Left colon (tissue), 2 donors: ENCODE measurements at places on chromosomes 2 and 18. TPM values are rescaled to one million over a fixed set of nuclear protein-coding genes. Genes with fewer than 3 reads are reported as not detected.

- no peak for DNase-seq
Observed at GRCh38 chr2:233789554-233789953, 11.4 kb downstream of the MROH2A start.

DNA sequence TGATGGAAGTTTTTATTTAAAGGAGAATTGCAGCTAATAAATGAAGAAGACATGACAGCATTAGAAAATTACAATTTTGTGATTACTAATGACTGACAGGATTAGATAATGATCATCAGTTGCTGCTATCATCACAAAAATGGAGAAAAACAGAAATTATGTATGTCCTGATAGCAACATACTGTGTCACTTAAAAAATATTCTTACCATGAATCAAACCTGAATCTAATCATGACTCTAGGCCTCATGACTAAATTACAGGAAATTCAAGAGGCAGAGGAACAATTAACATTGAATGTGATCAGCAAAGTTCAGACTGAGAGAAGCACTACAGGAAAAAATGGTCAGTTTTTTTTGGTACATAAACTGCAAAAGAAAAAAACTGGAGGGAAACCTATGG, 147.8 kb downstream of the PMAIP1 start:
- DNase-seq: no peak

DNA sequence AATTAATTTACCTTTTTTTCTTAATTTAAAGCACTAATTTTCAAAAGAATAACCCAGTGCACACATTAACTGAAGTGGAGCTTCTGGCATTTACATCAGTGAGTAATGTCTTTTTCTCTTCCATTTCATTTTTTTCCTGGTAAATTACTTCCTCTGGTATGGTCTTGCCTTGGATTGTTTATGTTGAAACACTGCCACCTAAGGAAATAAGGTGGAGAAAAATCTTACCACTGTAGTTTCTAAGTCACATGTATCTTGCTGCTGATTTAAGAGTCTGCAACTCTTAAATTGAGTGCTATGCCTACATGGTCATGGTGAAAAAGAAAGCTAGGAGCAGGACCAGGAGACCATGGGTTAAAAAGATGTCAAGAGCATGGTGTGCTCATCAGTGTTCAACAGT, 51.0 kb downstream of the TTC27 start:
- DNase-seq: no peak

GRCh38 chr2:119338826-119339561, 27.6 kb downstream of the C2orf76 start:
- peak; percentile 29 for DNase-seq

CNNM4 gene
- 98.5 TPM for total RNA-seq

DNA sequence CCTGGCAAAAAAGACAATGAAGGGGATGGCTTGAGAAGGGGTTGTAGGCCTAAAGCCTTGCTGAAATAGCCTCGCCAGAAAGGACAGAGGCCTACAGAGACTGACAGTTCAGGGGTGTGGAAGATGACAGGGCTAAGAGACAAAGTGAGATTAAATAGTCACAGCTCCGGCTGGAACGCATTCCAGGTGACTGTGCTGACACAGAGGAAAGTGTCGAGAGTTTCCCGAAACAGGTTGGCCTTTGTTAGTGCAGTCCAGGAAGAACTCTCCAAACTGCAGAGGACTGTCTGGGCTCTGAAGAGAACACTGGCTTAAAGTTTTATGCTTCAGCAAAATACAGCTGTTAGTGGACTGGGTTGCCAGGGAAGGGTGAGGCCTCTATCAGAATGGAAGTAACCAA, 52.8 kb downstream of the METTL4 start:
- no peak for DNase-seq

AQP12A gene
- total RNA-seq: 0.92 TPM

UNC80 gene
- 0.09 TPM for total RNA-seq

FAM228A gene
- total RNA-seq: not detected

DNA sequence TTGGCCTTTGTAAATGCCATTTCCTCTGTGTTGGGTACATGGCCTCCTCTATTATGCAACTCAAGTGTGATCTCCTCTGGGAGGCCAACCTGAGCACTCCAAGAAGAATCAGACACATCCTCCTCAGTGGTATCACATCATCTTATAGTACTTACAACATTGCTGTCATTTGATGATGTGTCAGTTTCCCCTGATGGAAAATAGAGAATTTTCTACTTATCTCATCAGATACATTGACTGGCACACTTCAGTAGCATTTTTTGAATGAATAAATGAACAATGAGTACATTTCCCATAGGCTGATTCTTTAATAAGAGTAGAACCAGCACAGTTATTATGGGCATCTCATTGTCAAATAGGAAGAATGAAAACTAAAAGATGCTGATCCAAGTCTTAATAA, 86.6 kb upstream of the NXPH2 start:
- no peak for DNase-seq

GRCh38 chr2:9897331-9897737, 54.1 kb downstream of the TAF1B start:
- peak; percentile 28 for DNase-seq

CCDC85A gene
- total RNA-seq: 0.27 TPM

CHRNG gene
- total RNA-seq: not detected

GRCh38 chr2:55049821-55050099, 491 bp downstream of the RTN4 start:
- no peak for DNase-seq

PLB1 gene
- total RNA-seq: 4.2 TPM

DNA sequence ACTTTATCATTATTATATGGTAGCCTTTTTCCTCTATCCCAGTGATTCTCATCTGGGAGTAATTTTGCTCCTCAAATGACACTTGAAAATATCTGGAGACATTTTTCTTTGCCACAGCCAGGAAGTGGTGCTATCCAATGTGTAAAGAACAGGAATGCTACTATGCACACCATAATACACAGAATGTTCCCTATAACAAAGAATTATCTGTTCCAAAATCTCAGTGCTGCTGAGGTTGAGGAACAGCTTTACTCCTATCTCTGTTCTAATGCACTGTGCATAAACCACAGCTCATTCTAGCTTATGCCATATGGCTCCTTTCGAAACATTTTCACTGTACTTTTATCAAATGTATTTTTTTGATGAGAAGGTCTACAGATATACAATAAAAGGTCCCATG, 1231.2 kb upstream of the CELF4 start:
- DNase-seq: no peak

GRCh38 chr2:190599073-190599472, 49.8 kb upstream of the NAB1 start:
- no peak for DNase-seq

GRCh38 chr18:79497638-79498081, 101.9 kb downstream of the NFATC1 start:
- DNase-seq: no peak

DNA sequence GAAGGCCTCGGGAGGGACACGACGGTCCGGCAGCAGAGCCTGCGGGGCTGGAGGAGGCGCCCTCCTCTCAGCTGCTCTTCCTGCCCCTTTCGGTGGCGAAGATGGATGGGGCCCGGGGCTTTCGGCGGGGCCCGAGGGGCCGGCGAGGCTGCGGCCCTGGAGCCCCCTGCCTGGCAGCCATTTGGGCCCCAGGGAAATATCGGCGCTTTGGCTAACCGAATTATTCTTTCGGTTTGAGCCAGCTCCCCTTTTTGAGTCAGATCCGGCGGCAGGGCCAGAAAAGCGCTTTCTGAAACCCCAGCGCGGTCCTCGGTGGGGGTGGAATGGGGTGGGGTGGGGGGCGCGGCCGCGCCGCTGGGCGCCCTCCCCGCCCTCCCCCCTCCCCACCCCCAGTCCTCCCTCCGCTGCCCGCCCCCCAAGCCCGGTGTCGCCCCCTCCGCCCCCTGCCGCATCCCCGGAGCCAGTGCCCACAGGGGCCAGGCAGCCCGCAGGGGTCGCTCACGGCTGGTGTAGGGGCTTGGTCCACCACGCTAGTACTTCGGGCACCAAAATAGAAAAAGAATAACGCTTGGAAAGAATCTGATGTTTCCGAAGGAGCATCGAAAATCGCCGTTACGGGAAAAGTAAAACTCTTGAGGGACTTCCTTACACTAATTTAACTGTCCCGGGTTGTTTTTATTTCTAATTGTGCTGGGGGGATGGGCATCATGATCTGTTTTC, 9.1 kb upstream of the ARID5A start:
- no peak for DNase-seq

DLGAP1 gene
- total RNA-seq: 0.95 TPM

DNA sequence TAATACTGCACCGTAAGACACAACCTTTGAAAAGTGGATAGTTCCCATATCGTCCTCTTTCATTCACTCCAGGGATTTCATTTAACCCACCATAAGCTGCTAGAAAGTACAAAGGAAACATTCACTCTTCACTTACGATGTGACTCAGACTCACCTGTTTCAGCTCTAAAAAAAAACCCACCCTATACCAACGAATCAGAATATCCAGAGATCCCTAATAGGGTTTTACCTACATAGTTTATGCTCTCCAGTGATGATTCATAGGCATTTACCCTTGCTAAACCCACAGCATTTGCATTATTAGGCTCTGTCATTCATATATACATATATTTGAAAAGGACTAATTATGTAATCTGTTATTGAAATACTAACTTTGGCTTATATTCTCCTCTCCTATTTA, 60.2 kb downstream of the PRPF40A start:
- no peak for DNase-seq

GRCh38 chr2:240213476-240214421, 73.3 kb upstream of the OTOS start:
- DNase-seq: peak; percentile 10

DNA sequence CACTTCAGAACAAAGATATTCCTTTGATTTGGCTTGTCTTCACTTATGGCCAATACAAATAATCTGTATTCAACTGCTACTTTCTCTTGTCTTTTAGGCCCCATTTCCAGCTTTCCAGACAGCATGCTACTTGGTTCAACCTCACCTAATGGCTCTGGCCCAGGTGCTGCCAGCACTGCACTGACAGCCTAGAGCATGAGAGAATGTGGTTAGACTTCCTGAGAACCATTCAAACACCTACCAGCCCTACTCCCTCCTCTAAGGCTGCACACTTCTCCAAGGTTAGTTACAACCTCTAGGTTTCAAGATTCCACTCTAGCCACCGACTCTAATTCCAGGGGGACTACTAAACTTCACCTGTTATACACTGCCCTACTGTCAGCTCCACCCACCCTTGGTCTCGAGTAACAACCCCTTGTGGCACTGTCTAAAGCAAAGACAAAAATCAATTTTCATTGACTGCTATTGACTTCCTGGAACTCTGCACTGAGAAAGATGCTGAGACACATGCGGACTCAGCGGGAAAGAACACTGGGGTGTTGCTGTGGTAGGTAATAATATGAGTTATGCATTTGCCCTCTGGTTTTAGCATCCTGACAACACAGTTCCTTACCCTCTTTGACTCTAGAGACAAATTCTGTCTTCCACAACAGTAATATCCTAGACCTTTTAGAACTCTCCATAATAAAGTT, 38.2 kb downstream of the PLEKHM3 start:
- no peak for DNase-seq

ORC2 gene
- 25.5 TPM for total RNA-seq

SLC5A7 gene
- total RNA-seq: 0.36 TPM

- no peak for DNase-seq
Observed at GRCh38 chr2:222303828-222304736, 5.3 kb upstream of the PAX3 start.

SH3RF3 gene
- 2.7 TPM for total RNA-seq

DNA sequence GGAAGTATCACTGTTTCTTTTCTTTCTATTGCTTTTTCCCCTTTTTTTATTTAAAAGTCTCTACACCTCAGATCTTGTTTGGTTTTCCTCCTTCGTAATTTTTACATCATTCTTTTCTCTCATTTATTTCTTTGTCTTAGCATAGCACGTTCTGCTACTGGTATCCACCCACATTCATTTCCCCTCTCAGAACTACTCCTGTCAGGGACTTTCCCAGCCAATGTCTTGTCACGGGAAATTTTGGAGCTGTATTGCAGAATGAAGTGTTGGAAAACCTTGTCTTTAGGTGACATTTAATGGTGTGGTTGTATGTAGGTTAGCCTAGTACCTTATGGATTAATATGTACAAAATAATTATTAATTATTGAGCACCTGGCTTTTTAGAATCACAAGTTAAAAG, 34.0 kb downstream of the TTLL4 start:
- no peak for DNase-seq

DNA sequence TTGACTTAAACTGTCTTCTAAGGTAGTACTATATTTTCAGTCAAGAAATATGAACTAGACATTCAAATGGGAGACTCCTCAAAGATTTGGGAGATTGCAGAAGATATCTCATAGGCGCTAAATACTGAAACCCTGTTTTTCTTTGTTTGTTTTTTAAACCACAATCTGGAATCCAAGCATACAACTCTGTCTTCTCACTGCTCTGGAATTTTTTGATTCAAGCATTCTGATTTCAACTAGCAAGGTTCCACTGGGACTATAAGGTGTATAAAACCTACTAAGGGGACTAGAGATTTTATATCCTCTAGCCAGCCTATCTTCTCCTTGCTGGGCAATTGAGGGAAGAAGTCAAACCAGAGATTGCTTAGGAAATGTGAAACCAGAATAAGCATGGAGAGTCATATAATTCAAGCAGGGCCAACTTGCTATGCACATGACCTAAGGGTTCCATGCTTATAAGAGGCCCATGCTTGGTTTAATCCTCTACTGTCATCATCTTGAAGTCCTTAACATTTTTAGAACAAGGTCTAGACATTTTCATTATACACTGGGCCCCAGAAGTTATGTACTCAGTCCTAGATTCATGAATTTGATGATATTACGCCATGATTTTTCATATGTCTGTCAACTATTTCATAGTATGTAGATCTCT, 405.5 kb downstream of the PARD3B start:
- no peak for DNase-seq

DNA sequence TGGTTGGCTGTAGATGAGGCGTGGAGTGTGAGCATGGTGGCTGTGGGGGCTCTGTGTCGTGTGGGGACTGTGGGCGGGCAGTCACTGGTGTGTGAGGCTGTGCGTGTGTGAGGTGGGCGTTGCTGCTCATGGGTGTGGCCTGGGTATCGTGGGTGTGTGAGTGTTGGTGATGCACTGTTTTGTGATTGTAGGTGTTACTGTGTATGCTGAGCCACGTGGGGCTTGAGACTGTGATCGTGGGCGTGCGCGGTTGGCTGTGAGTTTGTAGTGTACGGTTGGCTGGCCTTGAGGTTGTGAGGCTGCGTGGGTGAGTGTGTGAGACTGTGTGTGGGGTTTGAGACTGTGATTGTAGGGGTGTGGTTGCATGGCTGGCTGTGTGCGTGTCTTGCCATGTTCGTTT, 8.5 kb downstream of the INHBB start:
- DNase-seq: no peak

- DNase-seq: no peak
Observed at GRCh38 chr2:39338502-39338901, 94.7 kb upstream of the CDKL4 start.

DNA sequence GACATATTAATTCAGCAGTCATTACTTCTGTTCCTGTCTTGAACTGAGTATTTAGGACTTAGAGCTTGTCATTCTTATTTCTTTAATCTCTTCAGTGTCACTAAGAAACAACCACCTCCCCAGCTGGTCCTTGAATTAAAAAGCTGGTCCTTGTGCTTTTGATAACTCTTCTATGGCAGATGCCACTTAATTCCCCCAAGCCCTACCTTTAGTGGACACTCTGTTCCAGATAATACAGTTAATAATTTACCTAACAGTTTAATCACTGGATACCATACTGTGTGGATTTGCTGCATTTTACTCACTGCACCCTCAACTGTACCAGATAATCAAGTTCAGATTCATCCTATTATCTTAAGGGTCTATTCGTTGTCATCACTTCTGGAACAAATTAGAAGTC, 73.1 kb downstream of the SKA1 start:
- no peak for DNase-seq

SIGLEC15 gene
- 0.21 TPM for total RNA-seq
